ENCODE measurements at places on chromosomes 16 and 17.

DNA sequence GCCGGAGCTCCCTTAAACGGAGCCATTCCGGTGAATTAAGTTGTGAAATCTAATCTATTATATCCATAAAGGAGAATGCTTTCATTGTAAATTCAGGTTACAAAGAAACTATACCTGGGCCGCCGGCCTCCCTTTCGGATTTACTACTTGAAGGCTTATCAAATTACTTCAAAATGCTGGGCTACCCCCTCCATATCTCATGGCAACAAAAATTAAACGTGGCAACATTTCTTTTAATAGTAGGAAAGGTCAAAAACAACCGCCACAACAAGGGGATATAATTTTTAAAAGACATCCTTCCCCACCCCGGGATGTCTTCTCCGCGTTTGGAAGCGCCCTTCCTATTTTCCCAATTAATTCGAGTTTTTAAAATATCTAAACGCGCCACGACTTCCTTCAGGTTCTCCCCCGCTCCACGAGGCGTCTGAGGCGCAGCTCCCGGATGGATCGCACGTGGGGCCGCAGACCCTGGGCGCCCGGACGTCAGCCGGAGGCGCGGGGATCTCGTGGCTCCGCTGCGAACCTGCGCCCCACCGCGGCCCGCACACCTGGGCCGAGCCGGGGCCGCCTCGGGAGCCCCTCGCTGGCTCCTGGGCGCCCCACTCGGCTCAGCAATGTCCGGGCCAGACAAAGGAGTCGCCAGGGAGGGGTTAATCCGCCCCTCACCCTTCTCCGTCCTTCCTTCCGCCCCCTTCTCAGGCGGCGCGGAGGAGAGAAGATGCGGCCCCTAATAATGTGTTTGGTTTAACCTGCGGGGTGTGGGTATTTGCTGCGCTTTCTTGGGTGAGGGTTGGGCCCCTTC, 47.4 kb upstream of the SLC38A10 start:
- DNase-seq, result peak; percentile 42

GRCh38 chr17:43388359-43389045, 10.3 kb upstream of the ARL4D start:
- DNase-seq, result peak; percentile 93

DNA sequence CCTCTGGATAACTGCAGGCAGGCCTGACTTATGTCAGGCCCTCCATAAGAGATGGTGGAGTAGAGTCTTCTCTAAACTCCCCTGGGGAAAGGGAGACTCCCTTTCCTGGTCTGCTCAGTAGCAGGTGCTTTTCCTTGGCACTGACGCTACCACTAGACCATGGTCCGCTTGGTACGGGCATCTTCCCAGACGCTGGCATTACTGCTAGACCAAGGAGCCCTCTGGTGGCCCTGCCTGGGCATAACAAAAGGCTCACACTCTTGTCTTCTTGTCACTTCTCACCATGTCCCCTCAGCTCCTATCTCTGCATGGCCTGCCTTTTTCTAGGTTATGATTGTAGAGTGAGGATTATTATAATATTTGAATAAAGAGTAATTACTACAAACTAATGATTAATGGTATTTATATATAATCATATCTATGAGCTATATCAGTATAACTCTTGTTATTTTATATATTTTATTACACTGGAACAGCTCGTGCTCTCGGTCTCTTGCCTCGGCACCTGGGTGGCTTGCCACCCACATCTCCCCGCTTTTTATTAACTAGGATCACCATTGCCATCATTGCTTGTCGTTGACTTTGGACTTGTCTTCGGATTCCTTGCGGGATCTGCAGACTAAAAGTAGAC, 59.8 kb upstream of the ARL4D start:
- peak; percentile 58 for DNase-seq

DNA sequence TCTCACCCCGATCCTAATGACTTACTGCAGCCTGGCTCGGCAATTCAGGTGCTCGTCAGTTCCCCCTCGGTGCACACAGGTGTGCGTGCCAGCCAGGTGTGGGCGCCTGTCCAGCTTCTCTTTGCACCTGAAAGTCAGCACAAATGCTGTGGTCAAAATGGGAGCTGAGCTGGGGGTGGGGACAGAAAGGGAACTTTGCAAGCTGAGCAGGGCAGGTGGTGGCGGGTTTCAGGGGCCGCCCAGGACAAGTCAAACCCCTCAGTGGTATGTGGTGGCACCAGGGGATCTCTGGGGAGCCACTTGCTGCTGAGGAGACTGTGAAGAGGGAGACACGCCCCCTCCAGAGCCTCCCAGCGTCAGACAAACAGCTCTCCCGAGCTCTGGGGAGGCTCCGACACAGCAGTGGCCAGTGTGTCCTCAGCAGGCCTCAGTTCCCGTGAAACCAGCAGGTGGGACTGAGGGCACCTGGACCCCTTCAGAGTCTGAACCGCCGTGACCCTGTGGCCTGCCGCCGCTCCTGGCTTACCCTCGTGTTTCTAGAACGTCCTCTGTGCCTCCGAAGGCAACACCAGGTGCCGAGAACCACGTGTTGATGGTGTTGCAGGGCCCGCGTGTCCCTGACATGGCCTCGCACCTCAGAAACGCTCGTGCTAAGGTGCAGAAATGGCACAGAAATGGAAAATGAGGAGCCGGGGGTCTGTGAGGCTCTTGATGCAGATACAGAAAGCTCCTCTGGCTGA, 233.5 kb upstream of the TNRC6C start:
- no peak for DNase-seq

DNA sequence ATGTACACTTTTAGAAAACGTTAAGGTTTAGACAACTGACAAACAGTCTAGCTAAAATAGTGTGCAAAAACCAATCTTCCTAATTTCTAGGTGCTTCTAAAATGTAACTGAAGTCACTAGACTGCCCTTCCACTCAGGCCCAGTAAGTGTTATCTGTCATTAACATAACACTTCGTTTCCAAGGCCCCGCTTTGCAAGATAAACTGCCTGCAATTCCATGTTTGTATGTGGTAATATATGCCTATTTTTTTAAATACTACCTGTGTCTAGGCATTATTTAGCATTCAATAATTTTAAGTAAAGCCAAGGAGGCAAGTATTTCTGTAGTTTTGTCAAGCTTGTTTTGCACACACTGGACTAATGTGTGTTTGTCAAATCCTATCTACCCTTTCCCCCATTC, 3.2 kb downstream of the USP32 start:
- DNase-seq, result no peak

GRCh38 chr16:85491058-85491771, 121.9 kb upstream of the GSE1 start:
- DNase-seq, result no peak

DNA sequence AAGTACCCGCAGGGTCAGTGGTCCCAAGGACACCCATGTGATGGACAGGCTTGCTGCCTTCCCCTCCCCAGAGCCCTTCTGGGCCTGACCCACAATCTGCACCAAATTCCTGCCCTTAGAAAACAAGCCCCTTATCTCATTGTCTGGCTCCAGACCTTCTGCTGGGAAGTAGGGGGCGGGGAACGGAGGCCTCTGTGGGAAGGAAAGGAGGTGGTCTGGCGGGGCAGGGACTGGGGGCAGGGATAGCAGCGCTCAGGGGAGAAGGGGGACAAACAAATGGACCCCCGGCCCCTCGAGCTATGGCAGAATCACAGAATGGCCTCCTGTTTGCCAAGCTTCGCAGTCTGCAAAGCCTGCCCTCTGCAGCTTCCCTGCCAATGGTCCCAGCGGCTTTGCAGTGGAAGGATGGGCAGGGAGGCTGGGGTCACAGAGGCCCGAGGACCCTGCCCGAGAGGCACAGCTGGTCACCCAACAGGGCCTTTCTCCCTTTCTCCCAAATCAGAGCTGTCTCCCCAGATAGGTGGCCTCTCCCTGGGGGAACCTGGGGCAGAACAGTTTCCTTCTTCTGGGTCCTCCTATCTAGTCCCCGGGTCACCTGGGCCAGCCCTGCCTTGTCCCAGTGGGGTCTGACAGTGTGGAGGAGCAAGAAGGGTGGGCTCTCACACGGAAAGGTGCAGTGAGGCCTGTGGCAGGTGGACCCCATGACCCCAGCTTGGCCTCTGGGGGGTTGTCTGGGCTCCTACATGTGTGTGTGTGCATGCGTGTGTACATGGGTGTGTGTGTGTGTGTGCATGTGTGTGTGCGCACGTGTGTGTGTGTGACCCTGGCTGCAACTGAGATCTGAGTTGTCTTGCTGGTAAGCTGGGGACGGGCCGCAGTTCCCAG, 25.5 kb downstream of the TMEM235 start:
- no peak for DNase-seq

Data from fibroblast of skin of scalp (primary cell).